Large intestine (tissue), 12 donors: ENCODE measurements at places on chromosomes 1 and 21. TPM values are rescaled to one million over a fixed set of nuclear protein-coding genes. Genes with fewer than 3 reads are reported as not detected.

Gene IFFO2
- polyA plus RNA-seq: 3.4 TPM

Gene C1orf50
- 8.4 TPM for polyA plus RNA-seq

Gene PLA2G2D
- 0.18 TPM for polyA plus RNA-seq

Gene C1orf141
- polyA plus RNA-seq: 0.22 TPM

Gene CLCA4
- polyA plus RNA-seq: 0.04 TPM

Gene WNT3A
- polyA plus RNA-seq: not detected

Gene CHTOP
- polyA plus RNA-seq: 99.4 TPM

Gene CRABP2
- 16.7 TPM for polyA plus RNA-seq

Gene DYNLT4
- polyA plus RNA-seq: 0.52 TPM

Gene TDRD10
- polyA plus RNA-seq: 1.8 TPM

Gene RNU1-3
- 3.2 TPM for polyA plus RNA-seq

Gene CCDC185
- not detected for polyA plus RNA-seq

Gene TNFSF4
- 0.63 TPM for polyA plus RNA-seq

Gene SFN
- 6.9 TPM for polyA plus RNA-seq

Gene C1orf174
- polyA plus RNA-seq: 28.4 TPM

Gene NPL
- 28.0 TPM for polyA plus RNA-seq
